ENCODE measurements at places on chromosomes 2 and 18. TPM values are rescaled to one million over a fixed set of nuclear protein-coding genes. Genes with fewer than 3 reads are reported as not detected.
A peak's percentile ranks its signal among the peaks of the same experiment; 100 is the strongest.

GRCh38 chr2:8309131-8309530 lies 372.7 kb upstream of the ID2 start:
- peak; percentile 15 for DNase-seq

DNA sequence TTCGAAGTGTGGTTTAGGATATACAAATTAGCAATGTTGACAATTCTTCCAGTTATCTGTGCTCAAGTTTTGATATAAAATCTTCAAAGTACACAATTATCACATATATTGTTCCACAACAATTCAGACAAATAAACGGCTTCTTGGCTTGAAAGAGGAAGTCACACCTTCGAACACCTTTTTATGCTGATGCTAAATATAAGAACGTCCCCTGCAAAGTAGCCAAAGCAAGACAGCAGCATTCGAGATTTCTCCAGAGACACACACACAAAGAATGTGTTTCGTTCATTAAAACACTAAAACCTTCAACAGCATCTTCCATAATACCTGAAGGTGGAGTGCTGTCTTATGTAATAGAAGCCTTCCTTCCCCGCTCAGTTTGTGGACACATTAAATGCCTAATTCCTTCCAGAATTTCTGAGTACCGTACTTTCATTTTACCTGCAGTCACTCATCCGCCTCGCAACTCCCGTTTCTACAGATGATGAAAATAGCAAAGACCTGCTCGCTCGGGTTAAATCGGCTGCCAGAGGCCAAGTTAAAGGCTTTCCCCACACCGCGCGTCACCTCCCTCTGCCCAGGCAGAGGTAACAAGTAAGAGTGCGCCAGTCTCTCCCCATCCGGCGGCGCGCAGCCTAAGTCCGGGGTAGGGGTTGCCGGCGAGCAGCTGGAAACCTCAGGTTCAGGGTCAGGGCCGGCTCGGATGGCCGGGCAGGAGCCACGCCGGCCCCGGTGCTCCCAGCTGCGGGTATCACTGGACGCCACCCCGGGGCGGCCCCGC lies 847 bp downstream of the SERPINE2 start:
- peak; percentile 40 for DNase-seq

GRCh38 chr2:82278416-82278815 lies 1973.9 kb upstream of the LRRTM1 start:
- DNase-seq, result no peak

DNA sequence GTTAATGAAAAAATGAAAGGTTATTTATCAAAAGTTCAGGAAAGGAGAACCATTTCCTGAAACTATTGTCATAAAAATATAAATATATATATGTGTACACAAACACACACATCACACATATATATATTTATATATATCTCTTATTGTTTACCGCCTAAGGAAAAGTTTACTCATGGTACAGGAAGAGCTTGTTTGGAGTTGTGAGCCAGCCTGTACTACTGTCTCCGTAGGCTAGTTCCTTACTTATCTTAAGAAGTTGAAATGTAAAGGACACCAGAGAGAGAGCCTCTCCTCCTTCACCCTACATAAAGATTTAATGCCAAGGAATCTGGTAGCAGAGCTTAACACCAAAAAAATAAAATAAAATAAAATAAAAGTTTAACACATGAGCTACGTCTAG lies 19.6 kb downstream of the DSC1 start:
- no peak for DNase-seq

GRCh38 chr2:147636238-147636882 lies 208.5 kb upstream of the ACVR2A start:
- DNase-seq, result no peak

GRCh38 chr2:64454386-64455332 lies 697 bp downstream of the LGALSL start:
- peak; percentile 56 for DNase-seq

GRCh38 chr2:137525641-137526190 lies 438.6 kb upstream of the HNMT start:
- DNase-seq, result no peak

- no peak for DNase-seq
Observed at GRCh38 chr18:65363011-65363410, 387.8 kb upstream of the CDH7 start.

- DNase-seq, result no peak
Observed at GRCh38 chr2:238243496-238244076, 3.7 kb upstream of the HES6 start.

SLC40A1 gene
- total RNA-seq, result 183 TPM

SIX2 gene
- not detected for total RNA-seq

MROH2A gene
- not detected for total RNA-seq

SERPINB4 gene
- not detected for total RNA-seq

PLEKHH2 gene
- 5.5 TPM for total RNA-seq

DYNC1I2 gene
- 107 TPM for total RNA-seq

CD8B2 gene
- not detected for total RNA-seq

CCBE1 gene
- total RNA-seq, result 3.1 TPM

NOSTRIN gene
- total RNA-seq, result 37.2 TPM

Measured in colonic mucosa (tissue), 4 donors.